ENCODE measurements at places on chromosomes 6 and 20.

DNA sequence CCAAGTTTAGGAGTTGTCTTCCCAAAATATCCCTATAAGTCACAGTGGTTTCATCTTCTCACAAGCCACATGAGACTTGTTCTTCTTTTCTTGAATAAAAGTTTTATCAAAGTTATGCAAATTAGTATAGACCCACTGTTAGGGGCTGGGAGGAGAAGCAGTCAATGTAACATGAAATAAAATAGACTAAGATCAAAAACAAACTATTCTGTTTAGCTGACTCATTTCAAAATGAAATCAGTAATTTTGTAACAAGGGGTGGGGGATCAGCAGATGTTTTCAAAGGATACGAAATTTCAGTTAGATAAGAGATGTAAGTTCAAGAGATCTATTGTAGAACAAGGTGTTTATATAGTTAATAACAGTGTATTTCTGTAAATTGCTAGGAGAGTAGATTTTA, 339.6 kb upstream of the PRDM1 start:
- no peak for DNase-seq

- DNase-seq, result peak; percentile 33
Measured at GRCh38 chr6:113855500-113856374, 1.4 kb upstream of the MARCKS start.

DNA sequence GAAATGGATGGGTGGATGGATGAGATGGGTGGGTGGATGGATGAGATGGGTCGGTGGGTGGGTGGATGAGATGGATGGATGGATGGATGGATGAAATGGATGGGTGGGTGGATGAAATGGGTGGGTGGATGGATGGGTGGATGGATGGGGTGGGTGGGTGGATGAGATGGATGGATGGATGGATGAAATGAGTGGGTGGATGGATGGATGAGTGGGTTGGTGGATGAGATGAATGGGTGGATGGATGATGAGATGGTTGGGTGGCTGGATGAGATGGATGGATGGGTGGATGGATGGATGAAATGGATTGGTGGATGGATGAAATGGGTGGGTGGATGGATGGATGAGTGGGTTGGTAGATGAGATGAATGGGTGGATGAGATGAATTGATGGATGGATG, 35.7 kb downstream of the THBS2 start:
- DNase-seq, result no peak

- DNase-seq, result no peak
Measured at GRCh38 chr6:155418017-155418761, 37.5 kb downstream of the NOX3 start.

DNA sequence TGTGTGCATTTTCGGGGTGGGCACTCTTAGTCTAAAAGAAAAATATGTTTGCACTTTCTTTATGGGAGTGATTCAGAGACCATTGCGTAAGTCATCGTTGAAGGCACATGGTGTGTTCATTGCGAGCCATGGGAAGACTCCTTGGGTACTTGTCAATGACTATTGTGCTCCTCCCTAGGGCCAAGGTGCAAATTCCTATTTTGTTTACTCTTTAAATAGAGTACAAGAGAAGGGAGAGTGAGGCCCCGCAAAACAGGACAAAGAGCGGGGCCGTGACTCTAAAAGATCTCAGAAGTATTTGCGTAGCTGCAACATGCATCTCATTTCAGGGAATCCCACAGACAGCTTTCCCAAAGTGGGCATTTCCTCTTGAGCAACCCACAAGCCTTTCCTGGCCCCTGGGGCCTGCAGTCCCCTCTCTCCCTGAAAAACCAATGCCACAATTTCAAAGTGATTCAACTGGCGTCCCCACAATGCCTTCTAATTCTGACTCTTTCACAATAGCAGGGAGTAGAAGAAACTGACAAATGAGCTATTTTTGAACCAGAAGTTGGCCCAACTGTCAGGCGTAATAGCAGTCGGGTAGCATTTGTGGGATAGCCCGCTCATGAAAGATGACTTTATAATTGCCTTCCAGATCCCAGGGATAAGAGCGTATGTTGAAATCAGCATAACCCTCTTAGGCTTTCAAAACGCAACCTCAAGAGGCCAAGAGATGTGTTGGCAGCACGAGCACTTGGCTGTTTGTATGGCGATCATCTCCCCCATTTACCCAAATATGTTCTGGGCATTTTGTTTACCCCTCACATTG, 277.9 kb upstream of the BMP2 start:
- DNase-seq, result peak; percentile 5

DNA sequence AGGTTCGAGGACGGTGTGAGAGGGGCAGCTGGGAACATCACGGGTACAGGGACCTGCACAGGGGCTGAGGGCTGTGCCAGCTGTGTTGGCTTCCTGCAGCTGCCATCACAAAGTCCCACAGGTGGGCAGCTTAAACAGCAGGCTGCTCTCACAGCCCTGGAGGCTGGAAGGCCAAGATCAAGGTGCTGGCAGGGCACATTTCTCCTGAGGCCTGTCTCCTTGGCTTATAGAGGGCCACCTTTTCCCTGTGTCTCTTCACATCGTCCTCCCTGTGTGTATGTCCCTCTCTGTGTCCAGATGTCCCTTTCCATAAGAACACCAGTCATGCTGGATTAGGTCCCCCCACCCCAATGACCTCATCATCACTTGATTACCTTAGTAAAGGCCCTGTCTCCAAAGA, 15.1 kb upstream of the MPC1 start:
- DNase-seq, result no peak

- no peak for DNase-seq
Measured at GRCh38 chr6:21138336-21139069, 455.0 kb upstream of the SOX4 start.

DNA sequence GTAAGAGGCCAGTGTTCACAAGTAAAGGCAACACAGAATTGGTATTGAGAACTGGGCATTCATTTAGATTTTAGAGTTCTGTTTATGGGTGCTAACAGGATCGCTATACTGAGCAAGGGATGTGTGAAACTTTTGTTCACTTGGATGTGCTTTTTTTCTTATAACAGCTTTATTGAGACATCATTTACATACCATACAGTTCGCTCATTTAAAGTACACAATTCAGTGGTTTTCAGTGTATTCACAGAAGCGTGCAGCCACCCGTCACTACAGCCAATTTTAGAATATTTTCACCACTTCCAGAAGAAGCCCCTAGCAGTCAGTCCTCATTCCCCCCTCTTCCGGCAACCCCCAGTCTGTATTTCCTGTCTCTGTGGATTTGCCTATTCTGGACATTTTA, 48.7 kb downstream of the GFRA4 start:
- DNase-seq, result no peak

DNA sequence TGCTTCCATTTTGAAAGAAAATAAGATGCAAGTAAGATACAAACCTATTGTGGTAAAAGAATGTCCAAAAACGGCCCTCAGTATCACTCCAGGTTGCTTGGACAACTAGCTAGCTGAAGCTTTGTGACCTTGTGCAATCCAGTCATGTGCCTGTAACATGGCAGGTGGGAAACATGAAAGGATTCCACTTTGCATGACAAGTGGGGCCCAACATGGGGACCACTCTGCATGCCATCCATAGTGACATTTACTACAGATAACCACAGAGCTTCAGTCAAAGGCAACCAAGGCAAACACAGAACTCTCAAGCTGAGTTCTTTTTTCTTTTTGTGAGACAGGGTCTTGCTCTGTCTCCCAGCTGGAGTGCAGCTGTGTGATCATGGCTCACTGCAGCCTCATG, 15.8 kb upstream of the FBXO9 start:
- DNase-seq, result no peak

- no peak for DNase-seq
Measured at GRCh38 chr6:43304361-43304760, 4.3 kb downstream of the CRIP3 start.

DNA sequence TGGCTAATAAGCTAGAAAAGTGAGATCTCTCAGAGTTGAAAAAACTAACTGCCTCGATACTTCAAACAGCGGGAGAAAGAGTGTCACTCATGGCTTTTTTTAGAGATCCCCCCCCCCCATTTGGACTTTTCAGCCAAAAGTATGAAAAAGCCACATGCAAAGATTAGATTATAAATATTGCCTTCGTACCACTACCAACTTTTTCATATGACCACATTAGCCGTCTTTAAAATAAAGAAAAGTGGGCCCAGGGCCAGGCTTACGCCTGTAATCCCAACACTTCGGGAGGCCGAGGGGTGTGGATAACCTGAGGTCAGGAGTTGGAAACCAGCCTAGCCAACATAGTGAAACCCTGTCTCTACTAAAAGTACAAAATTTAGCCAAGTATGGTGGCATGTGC, 4.4 kb downstream of the PGK2 start:
- DNase-seq, result no peak
